Thoracic aorta (tissue), 2 donors: ENCODE measurements at places on chromosomes 1 and 21. TPM values are rescaled to one million over a fixed set of nuclear protein-coding genes. Genes with fewer than 3 reads are reported as not detected.
A peak's percentile ranks its signal among the peaks of the same experiment; 100 is the strongest.

DNA sequence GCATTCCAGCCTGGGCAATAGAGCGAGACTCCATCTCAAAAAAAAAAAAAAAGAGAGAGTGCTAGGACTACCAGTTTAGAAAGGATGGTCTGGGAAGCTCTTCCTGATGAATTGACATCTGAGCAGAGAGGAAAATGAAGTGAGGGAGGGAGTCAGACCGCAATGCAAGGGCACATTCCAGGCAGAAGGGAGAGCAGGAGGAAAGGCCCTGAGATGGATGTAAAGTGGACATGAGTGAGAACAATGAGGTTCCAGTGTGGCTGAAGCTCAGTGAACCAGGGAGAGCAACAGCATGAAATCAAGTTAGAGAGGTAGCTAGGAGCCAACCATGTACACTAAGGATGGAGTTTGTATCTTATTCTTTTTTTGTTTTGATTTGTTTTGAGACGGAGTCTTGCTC lies 55.9 kb upstream of the SPOCD1 start:
- H3K27ac ChIP-seq: no peak overlapping the region
- H3K4me3 ChIP-seq: no peak overlapping the region
- DNase-seq: no peak
- H3K4me1 ChIP-seq: no peaks in the 10 kb centered on the region
- no peaks in the 10 kb centered on the region for H3K27me3 ChIP-seq

Gene OR2T35
- not detected for total RNA-seq

- peak overlapping the region; percentile 99 for H3K27ac ChIP-seq
- no peaks in the 10 kb centered on the region for H3K27me3 ChIP-seq
- H3K4me3 ChIP-seq: peak overlapping the region; percentile 89
- H3K4me1 ChIP-seq: peaks cover 21% of the 10 kb centered on the region
- no peak for DNase-seq
- H3K36me3 ChIP-seq: no peaks in the 10 kb centered on the region
These were observed 1.7 kb upstream of the TRIM33 start for GRCh38 chr1:114512595-114513280.

- H3K4me3 ChIP-seq: no peak overlapping the region
- peak overlapping the region; percentile 6 for H3K27ac ChIP-seq
- H3K27me3 ChIP-seq: no peaks in the 10 kb centered on the region
- peaks cover 34% of the 10 kb centered on the region for H3K4me1 ChIP-seq
- DNase-seq: no peak
These were observed 255.8 kb downstream of the RHOU start for GRCh38 chr1:228990906-228991569.

DNA sequence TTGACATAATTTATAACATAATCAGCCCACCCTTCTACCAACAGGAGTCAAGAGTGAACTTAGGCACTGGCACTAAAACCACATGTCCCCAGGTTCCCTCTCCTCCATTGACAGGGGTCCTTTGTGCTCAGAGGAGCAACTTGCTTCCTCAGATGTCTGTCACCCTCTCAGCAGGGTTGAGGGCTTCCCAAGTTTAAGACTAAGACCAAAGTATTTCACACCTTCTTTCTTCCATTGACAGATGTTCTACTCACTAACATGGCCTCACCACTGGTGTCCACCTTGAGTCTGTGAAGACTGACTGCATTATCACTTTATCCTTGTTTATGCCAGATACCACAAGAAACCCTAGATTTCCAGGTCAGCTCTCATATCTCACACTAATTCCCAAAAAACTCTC lies 56.5 kb downstream of the CCDC18 start:
- no peak for DNase-seq
- H3K4me3 ChIP-seq: no peak overlapping the region
- H3K27me3 ChIP-seq: no peaks in the 10 kb centered on the region
- no peaks in the 10 kb centered on the region for H3K36me3 ChIP-seq
- H3K4me1 ChIP-seq: no peaks in the 10 kb centered on the region

- no peak for DNase-seq
- no peaks in the 10 kb centered on the region for H3K36me3 ChIP-seq
- H3K4me3 ChIP-seq: no peak overlapping the region
These were observed 14.6 kb upstream of the PKP1 start for GRCh38 chr1:201268604-201269151.

Gene CA6
- total RNA-seq: not detected

DNA sequence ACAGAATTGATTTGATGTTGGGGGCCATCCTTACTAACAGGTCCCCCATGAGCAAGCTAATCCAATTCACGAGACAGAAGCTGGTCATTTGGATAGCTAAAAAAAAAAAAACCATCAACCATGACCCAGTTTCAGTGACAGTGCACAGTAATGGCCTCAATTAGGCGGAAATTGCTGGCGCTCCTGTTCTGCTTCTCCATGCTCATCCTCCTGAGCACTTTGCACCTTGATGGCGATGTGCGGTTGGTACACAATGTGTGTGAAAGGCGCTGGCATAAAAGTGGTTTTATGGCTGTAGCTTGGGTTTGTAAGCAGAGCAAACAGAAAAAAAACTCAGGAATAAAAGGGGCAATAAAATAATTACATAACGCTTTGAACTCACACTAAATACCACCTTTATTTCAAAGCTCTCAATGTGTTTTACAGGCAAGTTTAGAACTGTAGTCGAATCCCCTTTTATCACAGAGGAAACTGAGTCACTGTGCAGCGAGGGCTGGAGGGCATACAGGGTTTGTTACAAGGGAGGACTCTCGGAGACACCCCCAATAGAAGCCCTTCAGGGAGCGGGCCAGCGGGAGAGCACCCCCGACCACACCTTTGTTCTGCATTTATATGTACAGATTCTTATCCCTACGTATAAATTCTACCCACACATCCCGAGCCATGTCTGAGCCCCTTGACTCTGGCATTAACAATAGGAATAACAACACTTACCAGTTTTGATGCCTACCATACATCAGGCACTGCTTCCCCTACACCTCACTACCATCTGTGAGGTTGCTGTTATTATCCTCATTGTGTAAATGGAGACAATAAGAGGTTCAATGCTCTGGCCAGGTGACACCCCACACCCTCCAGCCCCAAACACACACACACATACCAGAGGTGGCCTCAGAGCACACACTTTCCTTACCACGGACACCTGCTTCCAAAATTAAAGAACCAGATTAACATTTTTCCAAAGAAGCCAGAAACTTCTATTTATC lies 213.5 kb upstream of the IRF2BP2 start:
- no peaks in the 10 kb centered on the region for H3K27me3 ChIP-seq
- H3K4me3 ChIP-seq: no peak overlapping the region
- H3K4me1 ChIP-seq: peaks cover 5% of the 10 kb centered on the region
- no peak overlapping the region for H3K27ac ChIP-seq

Gene ARMH1
- 0.81 TPM for total RNA-seq

DNA sequence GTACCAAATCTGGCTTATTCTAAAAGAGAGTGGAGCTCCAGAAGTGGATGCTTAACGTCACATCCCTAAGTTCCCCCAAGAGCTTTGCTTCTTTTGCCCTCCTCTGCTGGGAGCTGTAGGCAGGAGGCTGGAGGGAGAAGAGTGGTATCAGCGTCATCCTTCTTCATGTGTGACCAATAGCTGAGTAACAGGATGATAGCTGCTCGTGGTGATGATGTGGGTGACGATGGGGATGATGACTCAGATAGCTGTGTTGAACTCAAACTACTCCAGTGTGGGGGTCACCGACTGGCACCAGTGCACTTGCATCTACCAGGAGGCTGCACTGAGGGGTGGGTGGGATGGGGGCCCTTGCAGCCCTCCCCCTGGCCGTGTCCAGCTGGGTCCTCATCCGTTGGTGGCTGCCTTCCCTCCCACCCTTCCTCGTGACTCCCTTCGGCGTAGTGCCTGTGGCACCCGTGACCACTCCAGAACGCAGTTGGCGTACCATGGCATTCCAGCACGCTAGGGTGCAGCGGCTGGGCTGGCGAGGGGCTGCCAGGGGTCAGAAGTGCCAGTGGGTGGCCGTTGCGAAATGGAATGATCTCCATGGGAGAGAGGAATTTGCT lies 1.1 kb downstream of the IGFN1 start:
- H3K27ac ChIP-seq: no peak overlapping the region
- H3K36me3 ChIP-seq: no peaks in the 10 kb centered on the region
- H3K4me1 ChIP-seq: no peaks in the 10 kb centered on the region
- no peak for DNase-seq
- no peak overlapping the region for H3K4me3 ChIP-seq

DNA sequence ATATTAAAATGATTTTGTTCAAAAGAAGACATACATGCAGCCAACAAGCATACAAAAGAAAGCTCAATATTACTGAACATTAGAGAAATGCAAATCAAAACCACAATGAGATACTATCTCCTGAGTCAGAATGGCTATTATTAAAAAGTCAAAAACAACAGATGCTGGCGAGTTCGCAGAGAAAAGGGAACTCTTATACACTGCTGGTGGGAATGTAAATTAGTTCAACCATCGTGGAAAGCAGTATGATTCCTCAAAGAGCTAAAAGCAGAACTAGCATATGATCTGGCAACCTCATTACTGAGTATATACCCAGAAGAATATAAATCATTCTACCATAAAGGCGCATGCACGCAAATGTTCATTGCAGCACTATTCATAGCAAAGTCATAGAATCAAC lies 126.0 kb upstream of the HMCN1 start:
- DNase-seq: no peak
- no peak overlapping the region for H3K27ac ChIP-seq
- H3K36me3 ChIP-seq: no peaks in the 10 kb centered on the region
- no peaks in the 10 kb centered on the region for H3K4me1 ChIP-seq
- no peak overlapping the region for H3K4me3 ChIP-seq

- no peaks in the 10 kb centered on the region for H3K27me3 ChIP-seq
- no peak overlapping the region for H3K4me3 ChIP-seq
- H3K36me3 ChIP-seq: no peaks in the 10 kb centered on the region
- H3K4me1 ChIP-seq: peaks cover 5% of the 10 kb centered on the region
These were observed 3.5 kb downstream of the NIPAL3 start for GRCh38 chr1:24418898-24419628.
